ENCODE measurements at places on chromosomes 5 and 9.

DNA sequence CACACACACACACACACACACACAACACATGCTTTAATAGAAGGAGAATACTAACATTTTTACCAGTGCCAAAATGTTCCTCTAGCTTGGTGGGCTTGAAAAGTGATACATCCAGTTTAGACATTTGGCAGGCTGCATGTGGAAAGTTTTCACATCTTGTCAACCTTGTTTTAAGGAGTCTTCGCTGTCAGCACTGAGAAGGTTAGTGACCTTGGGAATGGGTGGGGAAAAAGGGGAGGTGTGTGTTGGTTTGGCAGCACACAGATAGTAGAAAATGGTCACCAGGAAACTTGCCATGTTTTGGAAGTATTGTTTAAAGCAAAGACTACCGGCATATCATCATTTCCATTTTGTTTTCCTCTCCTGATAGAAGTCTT lies 346.5 kb upstream of the ADAMTSL1 start:
- H3K4me3 ChIP-seq: no peak overlapping the region
- no peaks in the 10 kb centered on the region for H3K36me3 ChIP-seq
- H3K4me1 ChIP-seq: no peaks in the 10 kb centered on the region
- H3K27me3 ChIP-seq: no peaks in the 10 kb centered on the region
- no peak for DNase-seq
- H3K27ac ChIP-seq: no peak overlapping the region

- no peak overlapping the region for H3K27ac ChIP-seq
- H3K4me3 ChIP-seq: no peak overlapping the region
- no peaks in the 10 kb centered on the region for H3K27me3 ChIP-seq
- no peaks in the 10 kb centered on the region for H3K4me1 ChIP-seq
Measured at GRCh38 chr9:107982001-107982400, 492.4 kb upstream of the KLF4 start.

- no peak overlapping the region for H3K27ac ChIP-seq
- H3K4me3 ChIP-seq: no peak overlapping the region
- DNase-seq: no peak
- peaks cover 5% of the 10 kb centered on the region for H3K4me1 ChIP-seq
- peaks cover 24% of the 10 kb centered on the region for H3K27me3 ChIP-seq
- no peaks in the 10 kb centered on the region for H3K36me3 ChIP-seq
Measured at GRCh38 chr9:128201441-128202369, 1.5 kb upstream of the DNM1 start.

GRCh38 chr9:88447431-88447830 lies 59.2 kb downstream of the SPIN1 start:
- peaks cover 39% of the 10 kb centered on the region for H3K4me1 ChIP-seq
- peaks cover 7% of the 10 kb centered on the region for H3K36me3 ChIP-seq
- H3K27ac ChIP-seq: peak overlapping the region; percentile 86

GRCh38 chr5:171764265-171764664 lies 21.4 kb upstream of the SMIM23 start:
- no peaks in the 10 kb centered on the region for H3K36me3 ChIP-seq
- no peak for DNase-seq
- H3K4me3 ChIP-seq: no peak overlapping the region
- no peak overlapping the region for H3K27ac ChIP-seq

GRCh38 chr5:21154526-21154925 lies 1166.5 kb upstream of the CDH18 start:
- no peak overlapping the region for H3K4me3 ChIP-seq
- H3K27ac ChIP-seq: no peak overlapping the region
- H3K27me3 ChIP-seq: no peaks in the 10 kb centered on the region
- no peaks in the 10 kb centered on the region for H3K36me3 ChIP-seq
- H3K4me1 ChIP-seq: no peaks in the 10 kb centered on the region

DNA sequence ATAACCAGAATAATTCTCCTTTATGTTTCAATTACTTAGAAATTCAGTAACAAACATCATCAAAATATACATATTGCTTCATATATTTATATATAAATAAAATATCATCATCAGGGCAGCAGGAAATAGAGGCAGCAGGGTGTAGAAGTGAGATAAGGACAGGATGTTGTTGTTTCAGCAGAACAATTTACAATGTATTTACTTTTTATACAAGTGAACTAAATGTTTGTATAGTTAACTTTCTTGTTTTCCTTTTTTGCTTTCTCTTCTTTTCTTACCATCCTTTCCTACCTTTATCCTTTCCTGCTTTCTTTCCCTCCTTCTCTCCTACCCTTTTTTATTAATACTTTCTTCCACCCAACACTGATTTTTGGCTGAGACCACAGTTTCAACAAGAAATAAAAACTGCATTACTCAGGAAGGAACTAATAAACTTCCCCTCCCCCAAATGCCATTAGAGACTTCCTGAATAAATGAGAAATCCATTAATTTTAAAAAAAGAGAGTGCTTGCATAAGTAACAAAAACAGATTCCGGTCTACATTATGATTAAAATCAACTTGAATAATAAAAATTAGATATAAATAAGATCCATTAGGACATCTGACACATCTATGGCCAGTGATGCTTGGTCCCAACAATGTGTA lies 159.8 kb upstream of the ACOT12 start:
- H3K4me1 ChIP-seq: no peaks in the 10 kb centered on the region
- no peak overlapping the region for H3K27ac ChIP-seq
- no peak overlapping the region for H3K4me3 ChIP-seq

GRCh38 chr5:147400126-147400809 lies 109.6 kb downstream of the DPYSL3 start:
- no peak overlapping the region for H3K4me3 ChIP-seq
- no peaks in the 10 kb centered on the region for H3K27me3 ChIP-seq
- DNase-seq: no peak
- H3K4me1 ChIP-seq: no peaks in the 10 kb centered on the region
- no peak overlapping the region for H3K27ac ChIP-seq

DNA sequence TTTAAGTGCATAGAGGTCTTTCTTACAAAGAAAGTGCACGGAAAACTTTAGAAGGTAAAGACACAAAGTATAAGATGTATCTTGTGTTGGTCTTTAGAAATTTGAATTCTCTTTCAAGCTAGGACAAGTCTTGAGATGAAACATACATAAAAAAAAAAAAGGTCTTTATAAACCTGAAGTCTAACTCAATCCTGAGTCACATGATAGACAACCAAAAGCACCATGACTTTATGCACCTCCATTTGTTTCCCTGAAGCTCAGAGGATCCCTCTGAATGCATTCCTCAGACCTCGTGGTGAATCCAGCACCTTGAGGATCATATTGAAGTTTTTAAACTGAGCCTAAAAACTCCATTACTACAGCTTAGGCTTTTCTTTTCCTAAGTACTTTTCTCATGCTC lies 91.8 kb downstream of the RAB3C start:
- no peaks in the 10 kb centered on the region for H3K36me3 ChIP-seq
- H3K27me3 ChIP-seq: no peaks in the 10 kb centered on the region
- H3K27ac ChIP-seq: no peak overlapping the region
- H3K4me1 ChIP-seq: no peaks in the 10 kb centered on the region
- no peak for DNase-seq

DNA sequence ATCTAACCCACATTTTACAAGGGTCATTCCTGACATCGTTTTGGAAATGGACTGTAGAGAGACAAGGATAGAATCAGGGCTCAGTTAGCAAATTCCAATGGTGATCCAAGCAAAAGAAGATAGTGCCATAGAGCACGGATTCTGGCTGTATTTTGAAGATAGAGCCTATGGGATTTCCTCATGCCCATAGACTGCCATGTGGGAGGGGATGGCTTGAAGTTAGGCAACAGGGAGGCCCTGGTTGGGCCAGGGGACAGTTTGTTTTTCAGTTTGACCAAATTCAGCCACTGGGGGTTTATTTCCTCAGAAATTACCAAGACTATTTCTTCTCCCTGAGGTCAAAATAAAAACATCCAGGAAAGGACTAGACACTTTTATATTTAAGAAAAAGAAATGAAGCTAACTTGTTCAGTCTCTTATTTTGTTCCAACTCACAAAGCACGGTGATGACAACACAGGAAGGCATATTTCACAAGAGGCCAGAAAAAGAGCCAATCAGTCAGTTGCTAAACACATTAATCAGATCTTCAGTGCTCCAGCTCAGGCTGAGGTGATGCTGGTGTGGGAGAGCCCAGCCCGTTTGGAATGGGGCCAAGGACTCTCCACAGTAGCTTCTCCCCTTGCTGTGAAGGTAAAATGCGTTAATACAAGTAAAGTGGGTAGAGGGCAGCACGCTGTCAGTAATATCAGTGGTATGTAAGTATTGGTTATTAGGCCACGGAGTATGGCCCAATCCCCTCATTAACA lies 4.4 kb upstream of the DCTN4 start:
- H3K4me1 ChIP-seq: peaks cover 13% of the 10 kb centered on the region
- no peak for DNase-seq
- no peaks in the 10 kb centered on the region for H3K27me3 ChIP-seq
- no peaks in the 10 kb centered on the region for H3K36me3 ChIP-seq
- H3K4me3 ChIP-seq: no peak overlapping the region

GRCh38 chr5:96327722-96328121 lies 105.3 kb downstream of the PCSK1 start:
- no peaks in the 10 kb centered on the region for H3K27me3 ChIP-seq
- no peaks in the 10 kb centered on the region for H3K4me1 ChIP-seq
- no peak overlapping the region for H3K27ac ChIP-seq
- no peak overlapping the region for H3K4me3 ChIP-seq

- H3K4me3 ChIP-seq: no peak overlapping the region
- DNase-seq: no peak
- H3K4me1 ChIP-seq: no peaks in the 10 kb centered on the region
- no peaks in the 10 kb centered on the region for H3K27me3 ChIP-seq
- H3K27ac ChIP-seq: no peak overlapping the region
Measured at GRCh38 chr5:130099008-130099407, 194.7 kb downstream of the CHSY3 start.

DNA sequence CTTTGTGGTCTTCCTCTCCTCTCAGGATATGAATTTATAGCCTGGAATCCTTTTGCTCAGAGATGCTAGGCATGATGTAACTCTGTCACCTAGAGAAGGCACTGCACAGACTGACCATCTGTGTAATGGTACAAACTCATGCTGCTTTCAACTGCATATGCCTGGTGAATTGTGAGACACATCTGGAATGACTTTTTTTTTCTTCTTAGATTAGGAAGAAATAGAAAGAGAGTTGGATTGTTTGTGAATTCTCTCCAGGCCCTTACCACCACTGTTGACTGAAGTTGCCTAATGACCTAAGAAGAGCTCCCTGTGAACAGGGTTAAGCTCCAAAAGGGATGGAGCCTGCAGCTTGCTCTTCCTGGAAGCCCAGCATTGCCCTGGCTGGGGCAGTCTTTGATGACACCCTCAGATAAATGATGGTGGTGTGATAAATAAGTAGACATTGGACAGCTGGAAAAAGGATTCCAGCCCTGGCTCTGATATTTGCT lies 47.8 kb upstream of the TRIM32 start:
- DNase-seq: no peak
- no peaks in the 10 kb centered on the region for H3K27me3 ChIP-seq
- no peak overlapping the region for H3K4me3 ChIP-seq
- no peaks in the 10 kb centered on the region for H3K36me3 ChIP-seq
- no peaks in the 10 kb centered on the region for H3K4me1 ChIP-seq

- peaks cover 5% of the 10 kb centered on the region for H3K4me1 ChIP-seq
- no peak overlapping the region for H3K4me3 ChIP-seq
- H3K36me3 ChIP-seq: no peaks in the 10 kb centered on the region
- H3K27ac ChIP-seq: no peak overlapping the region
Measured at GRCh38 chr5:522899-523440, 1.3 kb downstream of the SLC9A3 start.

- H3K27ac ChIP-seq: no peak overlapping the region
- no peaks in the 10 kb centered on the region for H3K27me3 ChIP-seq
- DNase-seq: no peak
- H3K4me3 ChIP-seq: no peak overlapping the region
- H3K4me1 ChIP-seq: peaks cover 14% of the 10 kb centered on the region
- H3K36me3 ChIP-seq: no peaks in the 10 kb centered on the region
Measured at GRCh38 chr5:82425591-82425990, 147.4 kb upstream of the RPS23 start.

GRCh38 chr5:149400304-149400703 lies 21.2 kb upstream of the IL17B start:
- no peaks in the 10 kb centered on the region for H3K36me3 ChIP-seq
- no peak overlapping the region for H3K27ac ChIP-seq
- no peaks in the 10 kb centered on the region for H3K27me3 ChIP-seq
- H3K4me3 ChIP-seq: no peak overlapping the region
- H3K4me1 ChIP-seq: no peaks in the 10 kb centered on the region

- H3K4me1 ChIP-seq: no peaks in the 10 kb centered on the region
- no peak overlapping the region for H3K4me3 ChIP-seq
- DNase-seq: no peak
- no peak overlapping the region for H3K27ac ChIP-seq
- no peaks in the 10 kb centered on the region for H3K36me3 ChIP-seq
Measured at GRCh38 chr9:94014920-94015319, 59.8 kb upstream of the BARX1 start.

GRCh38 chr9:33517373-33517772 lies 6.7 kb upstream of the ANKRD18B start:
- peaks cover 2% of the 10 kb centered on the region for H3K27me3 ChIP-seq
- H3K4me3 ChIP-seq: no peak overlapping the region
- H3K4me1 ChIP-seq: no peaks in the 10 kb centered on the region
- no peak overlapping the region for H3K27ac ChIP-seq
- DNase-seq: no peak
- no peaks in the 10 kb centered on the region for H3K36me3 ChIP-seq
